ENCODE measurements at places on chromosomes 7 and 10.
A peak's percentile ranks its signal among the peaks of the same experiment; 100 is the strongest.

- DNase-seq: no peak
These were observed 38.8 kb downstream of the SLC29A3 start for GRCh38 chr10:71357792-71358265.

DNA sequence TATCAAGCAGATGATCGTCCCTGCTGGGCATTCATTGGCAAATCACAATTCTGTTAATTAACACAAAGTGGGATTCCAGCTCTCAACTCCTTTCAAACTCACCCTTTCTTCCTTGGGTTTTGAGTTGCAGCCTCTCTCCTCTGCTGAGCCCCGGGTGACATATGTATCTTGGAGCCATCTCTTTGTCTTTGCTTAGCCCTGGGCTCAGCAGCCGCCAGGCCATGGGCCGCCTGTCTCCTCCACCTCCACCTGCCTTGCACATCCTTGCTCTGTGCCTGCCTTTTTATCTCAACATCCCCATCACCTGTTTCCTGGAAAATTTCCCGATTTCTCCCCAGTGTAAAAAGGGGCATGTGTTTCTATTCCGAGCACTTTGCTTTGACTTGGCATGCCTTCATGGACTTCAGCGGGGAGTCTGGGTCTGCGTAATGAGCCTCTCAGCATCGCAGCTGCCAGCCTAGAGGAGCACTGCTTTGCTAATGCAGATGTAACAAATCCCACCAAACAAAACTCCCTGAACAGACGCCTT is 141.3 kb upstream of the AGK start:
- no peak for DNase-seq

DNA sequence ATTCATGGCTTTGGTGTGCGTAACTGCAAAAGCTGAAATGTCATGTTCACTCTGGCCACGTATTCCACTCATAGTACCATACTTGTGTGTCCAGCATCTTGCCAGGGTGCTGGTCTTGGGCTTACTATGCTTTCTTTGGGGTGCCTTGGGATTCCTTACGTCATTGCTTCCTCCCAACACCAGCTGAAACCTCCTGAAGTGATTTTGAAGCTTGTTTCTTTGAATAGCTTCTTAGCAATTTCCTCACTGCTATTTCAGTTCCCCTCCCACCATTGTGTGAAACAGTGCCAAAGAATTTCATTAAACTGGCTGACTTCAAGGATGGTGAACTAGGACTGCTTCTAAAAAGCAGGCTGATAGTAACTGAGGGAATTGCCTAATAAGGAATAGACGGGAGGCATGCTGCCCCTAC is 36.9 kb downstream of the ENTPD1 start:
- DNase-seq: no peak

DNA sequence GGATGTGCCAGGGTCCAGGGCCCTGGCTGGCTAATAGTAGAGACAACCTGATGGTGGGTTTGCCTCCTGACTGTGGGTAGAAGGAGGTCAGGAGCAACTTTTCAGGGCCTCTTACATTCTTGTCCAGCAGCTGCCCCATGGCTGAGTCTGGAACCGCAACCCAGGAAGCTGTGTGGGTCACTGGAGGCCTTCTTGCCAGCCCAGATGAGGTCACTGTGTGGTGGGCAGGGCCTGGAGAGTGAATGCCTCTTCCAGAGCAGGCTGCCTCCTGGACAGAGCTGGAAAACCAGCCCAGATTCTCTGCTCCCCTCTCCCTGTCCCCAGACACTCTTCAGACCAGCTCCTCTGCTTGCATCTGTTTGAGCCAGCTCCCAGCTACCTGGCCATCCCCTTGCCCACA is 43.5 kb upstream of the LEP start:
- DNase-seq: no peak

GRCh38 chr10:67401711-67402110 is 294.3 kb downstream of the CTNNA3 start:
- DNase-seq: no peak

DNA sequence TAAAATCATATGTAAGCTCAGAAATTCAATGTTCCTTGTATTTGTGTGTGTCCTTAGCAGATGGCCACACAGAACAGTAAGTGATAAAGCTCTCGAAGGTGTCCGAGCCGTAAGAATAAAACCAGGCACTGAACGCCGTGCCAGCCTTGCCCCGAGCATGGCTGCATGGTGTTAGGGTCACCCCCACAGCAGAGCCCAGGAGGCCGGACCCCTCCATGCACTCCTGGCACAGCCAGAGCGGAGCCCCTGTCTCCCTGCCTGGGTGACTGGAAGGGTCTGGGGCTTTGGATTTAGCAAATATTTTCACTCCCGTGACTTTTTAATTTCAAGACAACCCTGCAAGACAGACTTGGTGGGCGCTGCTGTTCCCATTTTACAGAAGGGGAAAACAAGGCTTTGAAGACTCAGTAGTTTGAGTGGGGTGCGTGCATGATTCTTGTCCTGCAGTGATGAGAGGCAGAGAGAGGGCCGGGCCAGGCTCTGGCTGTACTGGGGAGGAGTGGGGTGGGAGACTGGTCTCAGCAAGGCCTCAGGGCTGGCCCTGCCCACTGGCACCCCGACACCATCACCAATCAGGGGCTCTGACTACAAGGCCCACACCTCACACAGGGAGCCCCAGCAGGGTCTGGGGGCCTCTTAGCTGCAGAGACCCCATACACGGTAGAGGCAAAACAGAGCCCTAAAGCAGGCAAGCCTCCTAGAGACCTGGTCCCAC is 39.4 kb downstream of the VIPR2 start:
- no peak for DNase-seq

DNA sequence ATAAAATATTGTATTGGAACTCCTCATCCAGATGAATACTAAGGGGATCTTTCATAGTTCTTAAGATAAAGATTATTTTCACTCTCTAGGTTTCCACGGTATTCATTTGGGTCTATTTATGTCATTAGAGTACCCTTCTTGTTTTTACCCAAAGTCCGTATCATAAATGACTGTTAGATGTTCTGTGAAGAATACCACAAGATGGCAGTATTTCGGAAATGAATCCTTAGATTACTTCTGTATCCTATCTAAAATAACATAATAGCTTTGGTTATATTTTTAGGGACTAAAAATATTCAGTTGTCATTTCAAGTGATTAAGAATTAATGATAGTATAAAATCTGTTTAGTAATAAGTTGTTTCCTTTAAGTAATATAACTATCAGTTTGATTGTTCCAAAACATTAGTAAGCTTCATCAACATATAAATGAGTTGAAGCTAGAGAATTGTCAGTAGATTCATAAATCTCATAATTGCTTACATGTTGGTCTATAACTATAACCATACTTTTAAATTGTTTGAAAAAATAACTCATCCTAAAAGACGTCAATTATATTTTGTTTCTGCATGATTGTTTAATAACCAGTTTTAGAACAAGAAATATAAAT is 337.5 kb upstream of the KCND2 start:
- DNase-seq: peak; percentile 5

GRCh38 chr7:116210345-116211005 is at the start of gene TES:
Gene TES, plus strand, starts transcription at chr7:116210539. Its CDS starts 169 bp downstream, at chr7:116210708.
- peak; percentile 80 for DNase-seq

GRCh38 chr7:116810267-116811116 is 51.9 kb upstream of the CAPZA2 start:
- DNase-seq: peak; percentile 33

GRCh38 chr7:109956916-109957315 is 1134.0 kb upstream of the LRRN3 start:
- no peak for DNase-seq

DNA sequence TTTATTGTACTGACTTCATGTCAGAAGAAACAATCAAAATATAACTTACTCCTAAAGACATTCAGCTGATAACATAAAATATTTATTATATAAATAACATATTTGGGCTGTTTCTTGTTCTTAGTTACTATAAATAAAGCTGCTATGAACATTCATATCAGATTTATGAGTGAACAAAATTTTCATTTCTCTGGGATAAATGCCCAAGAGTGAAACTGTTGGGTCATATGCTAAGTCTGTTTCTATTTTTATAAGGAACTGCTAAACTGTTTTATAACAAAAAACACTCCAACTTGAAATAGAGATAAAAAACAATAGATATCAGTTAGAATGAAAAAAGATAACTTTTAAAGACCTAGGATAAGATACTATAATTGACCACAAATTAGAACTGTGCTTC is 26.5 kb upstream of the CC2D2B start:
- DNase-seq: no peak

DNA sequence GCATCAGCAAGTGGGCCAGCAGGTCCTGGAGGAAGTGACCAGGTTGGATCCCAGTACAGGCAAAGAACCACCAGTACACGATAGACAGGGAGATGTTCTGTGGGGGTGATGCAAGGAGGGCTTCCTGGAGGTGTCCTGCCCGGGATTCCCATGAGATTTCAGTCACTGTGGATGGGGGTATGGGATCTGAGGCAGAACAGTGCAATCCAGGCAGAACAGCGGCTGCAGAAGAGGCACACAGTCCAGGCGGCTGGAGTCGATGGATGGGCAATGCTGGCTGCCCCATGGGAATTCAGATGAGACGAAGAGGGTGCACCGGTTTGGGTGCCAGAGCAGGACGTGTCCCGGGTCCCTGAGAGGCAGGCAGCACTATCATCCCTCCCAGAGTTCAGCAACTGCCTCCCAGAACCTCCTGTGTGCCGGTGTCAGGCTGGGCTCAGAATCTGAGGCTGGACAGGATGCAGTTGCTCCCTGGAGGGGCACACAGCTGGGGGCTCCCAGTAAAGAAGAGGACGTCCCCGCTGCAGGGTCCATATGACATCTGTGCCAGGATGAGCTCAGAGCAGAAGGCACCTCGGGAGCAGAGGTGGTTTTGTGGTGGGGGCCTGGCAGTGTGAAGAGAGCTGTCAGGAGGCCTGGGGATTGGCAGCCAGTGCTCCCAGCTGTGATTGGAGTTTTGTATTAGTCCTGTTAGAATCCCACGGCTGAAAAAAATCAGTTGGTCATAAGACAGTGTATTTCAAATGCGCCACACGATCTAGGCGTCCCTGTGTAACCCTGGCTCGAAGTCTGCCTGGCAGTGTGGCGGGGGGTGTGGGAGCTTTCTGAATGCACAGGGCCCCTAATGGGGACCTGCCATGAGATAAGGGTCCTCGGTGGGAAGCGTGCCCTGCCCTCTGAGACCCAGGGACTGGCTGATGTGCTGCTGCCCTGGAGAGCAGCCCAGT is 3.2 kb downstream of the KNDC1 start:
- no peak for DNase-seq

DNA sequence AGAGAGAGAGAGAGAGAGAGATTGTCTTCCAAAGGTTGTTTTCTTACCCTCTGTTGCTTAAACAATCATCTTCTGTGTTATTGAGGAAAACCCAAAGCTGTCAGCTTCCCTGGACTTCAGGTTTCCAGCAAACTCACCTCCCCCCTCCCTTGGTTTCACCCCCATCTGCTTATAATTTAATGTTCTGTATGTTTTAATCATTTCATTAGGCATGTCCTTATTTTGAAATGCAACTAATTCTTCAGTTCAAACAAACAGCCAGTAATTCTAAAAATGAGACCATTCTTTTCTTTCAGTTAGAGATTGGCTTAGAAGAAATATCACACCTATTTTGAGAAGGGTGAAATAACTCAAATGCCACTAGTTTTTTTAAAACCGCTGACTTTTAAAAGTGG is 102.9 kb downstream of the FAM204A start:
- no peak for DNase-seq

- peak; percentile 96 for DNase-seq
These were observed at the start of gene ADCK2 for GRCh38 chr7:140672382-140673062. Gene ADCK2, plus strand, starts transcription at chr7:140672945. Its CDS starts 386 bp downstream, at chr7:140673331.

DNA sequence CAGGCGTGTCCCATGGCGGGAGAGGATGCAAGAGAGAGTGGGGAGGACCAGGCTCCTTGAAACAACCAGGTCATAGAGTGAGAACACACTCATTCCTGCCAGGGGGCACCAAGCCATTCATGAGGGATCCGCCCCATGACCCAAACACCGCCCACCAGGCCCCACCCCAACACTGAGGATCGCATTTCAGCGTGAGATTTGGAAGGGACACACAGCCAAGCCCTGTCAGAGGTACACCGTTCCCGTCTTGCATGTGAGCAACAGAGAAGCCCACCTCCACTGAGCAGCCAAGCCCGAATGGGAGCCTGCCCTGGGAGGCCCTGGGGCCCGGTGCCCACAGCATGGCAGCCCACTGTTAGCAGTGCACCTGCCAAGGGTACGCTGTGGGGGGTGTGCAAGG is 7.9 kb upstream of the ARPC1B start:
- DNase-seq: no peak

DNA sequence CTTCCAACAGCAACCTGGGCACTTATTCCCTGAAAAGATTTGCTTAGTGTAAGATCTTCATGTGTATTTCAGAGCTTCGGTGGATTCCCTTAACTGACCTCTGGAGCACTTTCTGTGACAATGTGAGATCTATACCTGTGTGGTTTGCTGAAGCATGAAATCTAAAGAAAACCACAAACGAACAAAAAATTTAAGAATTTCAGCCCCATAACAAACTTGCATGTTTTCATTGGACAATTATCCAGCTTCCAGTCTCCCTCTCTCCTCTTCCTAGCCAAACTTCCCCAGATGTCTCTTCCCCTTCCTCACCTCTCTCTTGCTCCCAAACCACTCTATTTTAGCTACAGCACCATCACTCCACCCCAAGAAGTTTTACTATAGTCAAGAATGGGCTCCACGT is 279.9 kb upstream of the SORCS1 start:
- DNase-seq: no peak

GRCh38 chr10:117075064-117075463 is 63.0 kb downstream of the VAX1 start:
- no peak for DNase-seq

GRCh38 chr10:32150532-32151101 is 94.4 kb upstream of the KIF5B start:
- DNase-seq: no peak
